ENCODE measurements at places on chromosomes 4 and X.

DNA sequence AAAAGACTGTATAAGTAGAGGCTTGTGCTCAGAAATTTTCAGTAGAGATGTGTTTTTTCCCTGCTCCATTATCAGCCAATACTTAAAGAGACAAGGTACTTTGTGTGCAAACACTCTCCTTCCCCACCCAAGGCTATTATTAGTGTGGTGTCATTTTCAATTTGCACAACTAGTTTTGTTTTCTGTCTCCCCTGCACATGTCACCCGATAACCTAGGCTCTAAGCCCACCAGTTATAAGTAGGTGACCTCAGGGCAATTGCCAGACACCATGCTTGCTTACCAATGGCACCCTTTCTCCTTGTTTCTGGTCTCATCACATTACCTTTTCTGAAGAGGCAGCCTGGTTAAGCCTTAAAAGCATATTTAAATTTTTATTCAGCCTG is 8.0 kb upstream of the GUCY1A1 start:
- no peak for DNase-seq

DNA sequence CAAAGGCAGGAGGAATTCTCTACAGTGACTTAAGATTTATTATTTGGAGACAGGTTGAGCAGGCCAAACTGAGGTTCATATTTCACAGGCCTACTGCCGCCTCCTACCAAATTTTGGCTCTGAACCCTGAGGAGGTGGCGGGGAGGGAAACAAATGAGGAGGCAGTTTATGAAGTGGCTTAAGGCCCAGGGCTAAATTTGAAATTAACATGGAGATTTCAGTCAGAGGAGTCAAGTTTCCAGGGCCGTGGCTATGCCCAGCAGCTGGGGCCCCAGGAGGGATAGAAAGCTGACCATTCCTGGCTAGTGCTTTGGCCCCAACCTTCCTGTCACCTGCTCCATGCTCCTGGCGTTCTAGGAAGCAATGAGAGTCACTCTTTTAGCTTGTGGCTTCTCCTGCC is 73.4 kb upstream of the ARHGAP36 start:
- DNase-seq = no peak

DNA sequence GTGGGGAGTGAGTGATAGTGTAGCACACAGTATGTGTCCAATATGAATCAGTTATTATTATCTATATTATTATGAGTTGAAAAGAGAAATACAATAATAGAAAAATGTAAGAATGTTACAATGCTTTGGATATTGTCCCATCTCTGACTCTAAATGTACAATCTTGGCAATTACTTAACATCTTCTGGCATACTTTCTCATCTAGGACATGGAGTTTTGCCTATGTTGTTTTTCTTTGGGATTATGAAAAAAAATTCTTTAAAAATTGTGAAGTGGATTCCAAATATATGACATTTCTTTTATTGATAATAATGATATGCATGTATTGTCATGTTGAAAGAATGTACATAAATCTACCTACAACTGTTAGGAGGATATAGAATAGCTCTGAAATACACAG is 84.1 kb downstream of the TBCK start:
- DNase-seq = no peak

DNA sequence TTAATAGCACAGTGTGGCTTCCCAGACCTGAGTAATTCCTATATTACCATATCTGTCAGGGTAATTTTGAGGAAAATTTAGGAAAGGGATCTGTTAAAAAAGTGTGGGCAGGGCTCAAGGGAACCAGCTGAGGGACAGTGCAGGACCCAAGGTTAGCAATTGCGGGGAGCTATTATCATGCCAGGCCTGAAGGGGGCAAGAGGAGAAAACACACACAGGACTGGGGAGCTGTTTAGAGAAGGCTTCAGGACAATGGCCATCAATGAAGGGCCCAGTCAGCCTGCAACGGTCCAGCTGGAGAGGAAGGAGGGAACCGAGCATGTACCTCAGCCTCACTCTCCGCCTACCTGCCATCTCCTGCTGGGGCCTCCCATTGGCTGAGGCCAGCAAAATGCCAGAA is 19.0 kb upstream of the NHS start:
- no peak for DNase-seq

DNA sequence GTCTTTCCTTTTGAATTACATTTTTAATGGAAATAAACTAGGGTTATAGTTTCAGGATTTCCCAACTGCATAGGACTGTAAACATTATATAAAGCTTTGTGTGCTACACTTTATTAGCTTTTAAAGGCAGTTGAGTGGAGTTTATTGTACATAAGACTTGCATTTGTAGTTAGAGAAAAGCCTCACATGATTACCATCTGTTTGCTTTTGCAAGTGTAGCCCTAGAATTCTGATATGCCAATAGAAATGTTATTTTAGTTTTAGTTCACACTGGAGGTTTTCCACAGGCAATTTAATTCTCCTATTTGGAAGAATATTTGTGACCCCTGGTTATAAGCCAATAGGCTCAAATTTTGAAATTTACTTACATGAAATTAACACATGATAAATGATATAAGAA is 41.3 kb upstream of the ANK2 start:
- DNase-seq = no peak
